ENCODE measurements at places on chromosomes 2 and 18.

GRCh38 chr2:104871649-104871971 is 17.7 kb downstream of the POU3F3 start:
- no peak for DNase-seq

DNA sequence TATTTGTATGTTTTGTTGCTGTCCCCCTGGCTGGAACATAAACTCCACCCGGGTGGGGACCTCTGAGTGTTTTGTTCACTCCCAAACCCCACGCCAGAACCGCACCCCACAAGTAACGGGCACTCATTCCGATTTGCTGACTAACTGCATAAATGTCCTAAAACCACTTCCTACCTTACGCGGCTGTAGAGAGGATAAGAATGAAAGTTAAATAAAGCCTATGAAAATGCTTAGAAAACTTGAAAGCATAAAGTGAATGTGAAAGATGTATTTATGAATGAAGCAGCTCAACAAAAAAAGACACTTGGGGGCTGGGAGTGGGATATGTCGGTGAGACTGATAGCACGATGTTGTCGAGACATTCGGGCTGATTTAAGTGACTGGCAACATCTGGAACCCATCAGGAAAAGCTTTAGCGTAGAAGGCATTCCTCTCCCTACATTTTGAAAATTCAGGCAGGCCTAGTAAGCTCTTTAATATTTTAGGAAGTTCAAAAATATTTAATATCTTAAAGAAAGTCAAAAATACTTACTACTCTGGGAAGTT is 206.7 kb downstream of the SH3RF3 start:
- no peak for DNase-seq

- no peak for DNase-seq
Observed at GRCh38 chr2:69926849-69927515, 12.1 kb downstream of the MXD1 start.

GRCh38 chr2:45008296-45009129 is 739 bp downstream of the SIX2 start:
- DNase-seq = no peak

- no peak for DNase-seq
Observed at GRCh38 chr2:218082586-218083351, 13.7 kb downstream of the RUFY4 start.

DNA sequence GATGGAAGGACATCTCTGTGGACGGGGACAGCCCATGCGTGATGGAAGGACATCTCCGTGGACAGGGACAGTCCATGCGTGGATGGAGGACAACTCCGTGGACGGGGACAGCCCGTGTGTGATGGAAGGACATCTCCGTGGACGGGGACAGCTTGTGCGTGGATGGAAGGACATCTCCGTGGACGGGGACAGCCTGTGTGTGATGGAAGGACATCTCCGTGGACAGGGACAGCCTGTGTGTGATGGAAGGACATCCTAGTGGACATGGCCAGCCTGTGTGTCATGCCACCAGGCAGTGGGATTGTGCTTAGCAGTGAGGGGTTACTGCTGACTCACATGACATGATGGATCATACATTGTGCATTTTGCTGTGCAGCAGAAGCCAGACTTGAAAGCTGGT is 30.0 kb upstream of the NFATC1 start:
- DNase-seq = no peak

GRCh38 chr18:77114415-77115191 is 18.0 kb downstream of the MBP start:
- no peak for DNase-seq

- no peak for DNase-seq
Observed at GRCh38 chr2:112488201-112488600, 6.2 kb downstream of the TTL start.

GRCh38 chr18:3649633-3650426 is 199.9 kb downstream of the TGIF1 start:
- no peak for DNase-seq

DNA sequence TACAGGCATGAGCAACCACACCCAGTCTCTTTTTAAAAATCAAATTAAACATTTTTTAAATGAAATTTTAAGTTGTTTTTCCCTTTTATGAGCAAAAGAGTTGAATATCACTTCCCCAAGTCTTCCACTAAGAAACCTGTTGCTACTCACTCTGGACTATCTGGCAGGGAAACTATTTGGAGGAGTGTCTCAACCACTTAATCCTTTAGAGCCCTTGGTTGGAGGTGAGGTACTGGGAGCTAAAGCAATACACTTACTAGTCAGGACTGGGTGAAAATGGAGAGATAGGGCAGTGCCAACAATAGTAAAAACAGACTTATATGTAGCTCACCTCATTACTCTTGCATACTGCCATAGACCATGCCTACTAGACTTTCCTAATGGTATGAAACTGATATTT is 135.5 kb downstream of the RND3 start:
- DNase-seq = no peak

DNA sequence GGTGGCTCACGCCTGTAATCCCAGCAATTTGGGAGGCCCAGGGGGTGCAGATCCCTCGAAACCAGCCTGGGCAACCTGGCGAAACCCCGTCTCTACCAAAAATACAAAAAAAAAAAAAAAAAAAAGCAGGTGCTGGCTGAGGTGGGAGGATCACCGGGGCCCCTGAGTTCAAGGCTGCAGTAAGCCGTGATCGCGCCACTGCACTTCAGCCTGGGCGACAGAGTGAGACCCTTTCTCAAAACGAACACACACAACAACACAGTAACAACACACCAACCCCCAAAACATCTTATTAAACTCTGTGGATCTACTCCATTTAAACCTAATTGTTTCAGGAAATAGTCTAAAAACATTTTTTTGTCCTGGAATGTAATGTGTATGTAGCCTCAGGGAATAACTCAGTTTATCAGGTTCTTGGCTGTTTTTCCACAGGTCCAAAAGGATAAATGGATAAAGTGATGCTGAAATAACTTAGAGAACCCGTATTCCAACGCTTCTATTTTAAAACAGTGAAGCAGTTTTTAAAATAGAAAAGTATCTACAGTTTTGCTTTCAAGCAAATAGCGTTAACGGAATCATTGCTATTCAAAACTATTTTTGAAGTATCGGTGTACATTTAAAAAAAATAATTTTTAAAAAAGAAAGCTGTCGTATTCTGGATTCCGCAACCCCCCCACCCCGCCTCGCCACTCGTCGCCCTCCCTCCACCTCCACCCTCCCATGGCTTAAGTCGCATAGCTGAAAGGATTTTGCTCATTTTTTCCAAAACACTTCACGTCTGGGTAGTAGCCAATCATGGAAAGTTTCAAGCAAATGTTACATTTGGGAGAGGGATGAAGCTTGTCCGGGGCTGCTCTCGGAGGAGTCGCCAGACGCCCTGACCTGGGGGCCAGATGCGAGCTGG is 895 bp upstream of the GLS start:
- DNase-seq = peak; percentile 31

DNA sequence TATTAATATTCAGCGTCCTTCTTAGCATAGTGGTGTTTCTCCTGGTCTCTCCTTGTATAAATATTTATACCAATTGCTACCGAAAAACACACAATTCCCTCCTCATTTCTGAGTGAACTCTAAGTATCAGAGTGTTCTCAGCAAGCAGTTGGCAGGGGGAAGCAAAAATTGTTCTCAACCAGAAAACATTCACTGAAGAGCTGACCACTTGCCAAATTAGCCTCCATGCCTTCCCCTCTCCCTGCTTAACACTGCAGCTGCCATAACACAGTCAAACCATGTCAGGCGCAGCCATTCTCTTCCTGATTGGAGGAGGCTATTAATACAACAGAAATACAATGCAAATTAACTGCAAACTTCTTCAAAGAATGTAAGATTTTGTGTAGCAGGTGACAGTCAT is 105.0 kb downstream of the COL6A3 start:
- DNase-seq = no peak

- no peak for DNase-seq
Observed at GRCh38 chr2:153971250-153971649, 99.5 kb downstream of the GALNT13 start.

All from activated CD4-positive, CD25-positive, alpha-beta regulatory T cell (primary cell).